Activated naive CD4-positive, alpha-beta T cell treated with anti-CD3 and anti-CD28 coated beads for 36 hours (primary cell): ENCODE measurements at places on chromosomes 6 and 20. TPM values are rescaled to one million over a fixed set of nuclear protein-coding genes. Genes with fewer than 3 reads are reported as not detected.

- no peak overlapping the region for H3K27ac ChIP-seq
- H3K27me3 ChIP-seq, result peaks cover 2% of the 10 kb centered on the region
- peaks cover 14% of the 10 kb centered on the region for H3K4me1 ChIP-seq
These were observed 27.0 kb downstream of the DNAAF9 start for GRCh38 chr20:3380228-3381070.

GRCh38 chr6:134315974-134316441, 1.9 kb downstream of the SGK1 start:
- H3K27me3 ChIP-seq, result peaks cover 21% of the 10 kb centered on the region
- peaks cover 36% of the 10 kb centered on the region for H3K4me1 ChIP-seq
- peaks cover 4% of the 10 kb centered on the region for H3K36me3 ChIP-seq

- no peaks in the 10 kb centered on the region for H3K27me3 ChIP-seq
- H3K4me1 ChIP-seq, result no peaks in the 10 kb centered on the region
- no peak overlapping the region for H3K4me3 ChIP-seq
These were observed 482.8 kb downstream of the LMBRD1 start for GRCh38 chr6:69314001-69314400.

DNA sequence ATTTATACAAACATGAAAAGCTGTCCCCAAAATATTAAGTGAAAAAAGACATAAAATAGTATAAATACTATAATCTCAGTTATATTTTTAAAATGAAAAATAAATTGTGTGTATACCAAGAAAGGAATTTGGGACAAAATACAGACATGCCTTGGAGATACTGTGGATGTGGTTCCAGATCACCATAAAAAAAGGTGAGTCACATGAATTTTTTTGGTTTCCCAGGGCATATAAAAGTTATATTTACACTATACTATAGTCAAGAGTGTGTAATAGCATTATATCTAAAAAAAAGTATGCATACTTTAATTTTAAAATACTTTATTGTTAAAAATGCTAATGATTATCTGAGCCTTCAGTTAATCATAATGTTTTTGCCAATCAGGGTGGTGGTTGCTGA, 17.4 kb upstream of the SDHAF4 start:
- H3K4me1 ChIP-seq, result no peaks in the 10 kb centered on the region
- no peaks in the 10 kb centered on the region for H3K27me3 ChIP-seq
- no peak overlapping the region for H3K4me3 ChIP-seq
- no peaks in the 10 kb centered on the region for H3K36me3 ChIP-seq

GRCh38 chr6:166849749-166850183, 106.6 kb downstream of the RNASET2 start:
- H3K27ac ChIP-seq, result no peak overlapping the region
- no peak overlapping the region for H3K4me3 ChIP-seq

GRCh38 chr6:5723841-5724691, 282.7 kb downstream of the NRN1 start:
- H3K27me3 ChIP-seq, result no peaks in the 10 kb centered on the region
- H3K27ac ChIP-seq, result no peak overlapping the region
- no peaks in the 10 kb centered on the region for H3K36me3 ChIP-seq
- H3K4me1 ChIP-seq, result peaks cover 6% of the 10 kb centered on the region

TRERF1 gene
- total RNA-seq, result 6.9 TPM

DNA sequence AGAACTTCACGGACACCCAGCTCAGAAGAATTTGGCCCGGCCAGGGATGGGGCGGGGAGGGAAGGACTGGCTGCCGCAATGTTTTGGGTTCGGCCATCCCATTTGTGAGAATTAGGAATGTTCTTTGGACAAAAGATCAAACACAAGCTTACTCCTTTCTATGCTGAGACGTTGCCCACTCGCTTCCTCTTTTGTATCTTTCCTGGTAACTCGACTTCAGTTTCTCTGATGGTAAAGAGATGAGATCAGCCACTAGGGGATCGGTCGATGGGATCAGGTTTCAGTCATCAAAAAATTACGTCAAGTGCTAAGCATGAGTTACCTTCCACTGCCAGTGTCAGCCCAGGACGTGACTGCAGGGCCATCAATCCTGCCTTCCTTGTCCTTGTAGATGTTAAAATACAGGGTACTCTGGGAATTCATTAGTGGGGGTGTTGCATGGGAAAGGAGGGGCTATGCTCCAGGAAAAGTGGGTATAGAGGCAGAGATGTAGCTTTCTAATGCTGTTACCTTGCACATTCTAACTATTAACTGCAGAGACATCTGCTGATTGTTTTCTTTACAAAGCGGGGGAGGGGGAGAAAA, 190.2 kb downstream of the TSHZ2 start:
- peaks cover 26% of the 10 kb centered on the region for H3K4me1 ChIP-seq
- H3K27me3 ChIP-seq, result no peaks in the 10 kb centered on the region
- no peak for DNase-seq
- H3K27ac ChIP-seq, result no peak overlapping the region
- no peak overlapping the region for H3K4me3 ChIP-seq
- H3K36me3 ChIP-seq, result peaks cover 17% of the 10 kb centered on the region
